Activated naive CD8-positive, alpha-beta T cell treated with anti-CD3 and anti-CD28 coated beads for 36 hours (primary cell): ENCODE measurements at places on chromosomes 12 and 14. TPM values are rescaled to one million over a fixed set of nuclear protein-coding genes. Genes with fewer than 3 reads are reported as not detected.

The TEAD4 gene
- total RNA-seq = 3.4 TPM

The KRT3 gene
- not detected for total RNA-seq

The TMPO gene
- total RNA-seq = 322 TPM

The TNFAIP2 gene
- 0.10 TPM for total RNA-seq

The OTX2 gene
- not detected for total RNA-seq

The KLRK1 gene
- 114 TPM for total RNA-seq

The CISTR gene
- total RNA-seq = not detected

The TEX22 gene
- 0.56 TPM for total RNA-seq

The CLEC7A gene
- not detected for total RNA-seq

The DACT1 gene
- 1.2 TPM for total RNA-seq

The HOXC4 gene
- 1.0 TPM for total RNA-seq

The KRT83 gene
- not detected for total RNA-seq

The NFATC4 gene
- total RNA-seq = 0.54 TPM

The GRIP1 gene
- total RNA-seq = 3.4 TPM

The AQP5 gene
- total RNA-seq = not detected

The AICDA gene
- not detected for total RNA-seq

The RASSF3 gene
- 51.0 TPM for total RNA-seq
